RKO (cell line): ENCODE measurements at places on chromosomes 2 and 18.
A peak's percentile ranks its signal among the peaks of the same experiment; 100 is the strongest.

GRCh38 chr18:40935423-40935822 lies 1019.6 kb upstream of the PIK3C3 start:
- DNase-seq, result peak; percentile 64

- peak; percentile 19 for DNase-seq
Observed at GRCh38 chr2:232521959-232522622, 1.9 kb downstream of the PRSS56 start.

DNA sequence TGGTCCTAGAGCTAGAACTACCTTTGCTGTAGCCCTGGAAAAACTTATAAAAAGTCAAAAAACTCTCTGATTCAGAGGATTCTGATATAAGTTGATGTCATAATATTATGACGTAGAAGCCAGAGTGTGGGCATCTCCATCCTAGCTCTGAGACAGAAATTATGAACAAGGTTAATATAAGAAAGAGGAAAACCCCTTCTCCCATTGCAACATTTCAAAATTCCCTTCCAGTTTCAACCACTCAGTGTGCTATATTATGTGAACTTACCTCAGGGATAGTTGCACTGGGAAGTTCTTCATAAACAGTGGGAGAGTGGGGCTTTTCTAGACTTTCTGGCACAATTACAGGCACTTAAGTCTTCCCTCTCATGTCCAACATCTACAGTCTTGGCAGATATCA lies 171.6 kb downstream of the PIK3C3 start:
- DNase-seq, result no peak

- DNase-seq, result no peak
Observed at GRCh38 chr2:26721115-26722032, 28.9 kb downstream of the KCNK3 start.

GRCh38 chr2:224248944-224249371 lies 152.9 kb downstream of the FAM124B start:
- no peak for DNase-seq

DNA sequence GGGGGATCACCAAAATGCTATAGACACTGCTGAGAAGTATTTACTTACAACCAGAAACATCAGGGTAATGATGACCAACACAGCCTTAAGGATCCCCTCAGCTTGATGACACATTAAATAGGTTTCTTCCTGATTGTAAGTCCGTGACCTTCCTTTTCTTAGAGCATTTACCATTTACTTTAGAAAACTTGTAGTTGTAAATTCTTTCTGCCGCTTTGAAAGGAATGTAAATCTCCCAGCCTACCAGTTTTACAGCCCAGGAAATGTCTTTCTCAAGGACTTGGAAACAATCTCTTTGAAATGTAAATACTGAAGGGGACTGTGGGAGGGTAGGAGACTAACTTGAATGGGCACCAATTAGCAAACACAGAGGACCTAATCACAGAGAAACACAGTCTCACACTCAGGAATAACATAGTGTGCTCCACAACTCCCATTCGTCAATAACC lies 278.6 kb downstream of the DSC3 start:
- no peak for DNase-seq

- no peak for DNase-seq
Observed at GRCh38 chr2:36253086-36253485, 102.5 kb upstream of the CRIM1 start.

DNA sequence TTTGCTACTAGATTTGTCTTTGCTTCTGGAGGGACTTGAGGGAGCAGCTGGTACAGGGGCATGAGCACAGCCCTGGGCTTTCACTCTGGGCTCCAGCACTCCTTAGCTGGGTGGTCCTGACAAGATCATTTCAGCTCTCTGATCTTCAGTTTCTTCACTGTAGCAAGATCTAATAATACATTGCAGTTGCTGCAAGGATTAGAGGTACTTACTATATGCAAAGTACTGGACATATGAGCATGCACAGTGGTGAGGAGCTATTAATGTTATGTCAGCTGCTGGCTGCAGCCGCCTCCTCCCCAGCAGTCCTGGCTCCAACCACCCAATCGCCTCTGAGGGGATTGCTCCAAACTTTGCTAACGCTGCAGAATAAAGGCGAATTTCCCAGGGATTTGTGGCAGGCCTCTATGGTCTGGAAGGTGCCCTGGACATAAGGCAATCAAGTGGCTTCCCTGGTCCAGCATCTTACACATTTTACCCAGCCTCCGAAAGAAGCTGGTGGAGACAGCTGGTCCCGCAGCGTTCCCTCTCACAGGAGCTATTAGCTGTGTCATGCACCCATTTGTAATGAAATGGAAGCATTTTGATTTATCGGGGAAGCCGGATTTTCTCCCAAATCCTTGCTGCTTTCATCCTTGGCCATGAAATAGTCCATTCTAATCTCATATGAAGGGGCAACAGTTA lies 96.7 kb downstream of the RHOB start:
- no peak for DNase-seq

GRCh38 chr2:7014174-7014640 lies 97.0 kb downstream of the RNF144A start:
- DNase-seq, result peak; percentile 3
